Activated T-helper 2 cell treated with anti-CD3 and anti-CD28 coated beads, Interferon-gamma antibody, Interleukin-2, Interleukin-4, amounts not matched to agents 10 μg/mL and 5 μg/mL and 100 μg/mL, durations not matched to agents 14 hours and 24 hours and 36 hours (primary cell): ENCODE measurements at places on chromosomes 1 and 21.

DNA sequence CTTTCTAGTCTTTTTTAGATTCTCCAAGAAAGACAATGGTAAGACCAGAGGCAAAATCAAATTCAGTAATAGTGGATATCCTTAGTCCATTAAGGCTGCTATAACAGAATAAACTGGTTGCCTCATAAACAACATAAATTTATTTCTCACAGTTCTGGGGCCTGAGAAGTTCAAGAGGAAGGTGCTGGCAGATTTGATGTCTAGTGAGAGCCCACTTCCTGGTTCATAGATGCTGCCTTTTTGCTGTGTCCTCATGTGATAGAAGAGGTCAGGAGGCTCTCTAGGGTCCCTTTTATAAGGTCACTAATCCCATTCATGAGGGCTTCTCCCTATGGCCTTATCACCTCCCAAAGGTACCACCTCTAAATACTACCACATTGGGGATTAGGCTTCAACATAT is 31.5 kb upstream of the BTG3 start:
- H3K27me3 ChIP-seq = peaks cover 6% of the 10 kb centered on the region
- no peaks in the 10 kb centered on the region for H3K4me1 ChIP-seq
- DNase-seq = no peak
- H3K4me3 ChIP-seq = no peak overlapping the region

- DNase-seq = no peak
- H3K4me3 ChIP-seq = no peak overlapping the region
- no peaks in the 10 kb centered on the region for H3K36me3 ChIP-seq
- H3K27me3 ChIP-seq = peaks cover 14% of the 10 kb centered on the region
- H3K27ac ChIP-seq = no peak overlapping the region
- peaks cover 6% of the 10 kb centered on the region for H3K4me1 ChIP-seq
Measured at GRCh38 chr1:109718495-109718894, 6.4 kb downstream of the GSTM5 start.

DNA sequence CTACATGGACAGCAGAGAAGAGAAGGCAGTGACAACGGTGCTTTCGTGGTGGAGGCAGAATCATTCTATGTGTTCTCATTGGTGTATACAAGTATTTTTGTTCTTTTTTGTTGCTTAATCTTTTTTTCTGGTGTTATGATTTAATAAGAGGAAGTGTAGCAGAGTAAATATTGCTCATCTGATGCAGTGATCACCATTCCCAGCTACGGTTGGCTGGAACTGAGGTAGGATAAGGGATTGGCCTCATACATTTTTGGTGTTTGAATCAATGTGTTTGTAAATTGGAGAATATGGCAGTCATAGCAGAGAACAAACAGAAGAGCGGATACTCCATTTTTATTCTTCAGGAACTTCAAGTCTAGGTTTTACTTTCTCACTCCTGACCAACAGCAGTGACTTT is 76.6 kb downstream of the UBE2U start:
- no peaks in the 10 kb centered on the region for H3K27me3 ChIP-seq
- H3K27ac ChIP-seq = no peak overlapping the region
- no peaks in the 10 kb centered on the region for H3K36me3 ChIP-seq
- no peaks in the 10 kb centered on the region for H3K4me1 ChIP-seq

- H3K36me3 ChIP-seq = peaks cover 19% of the 10 kb centered on the region
- peaks cover 46% of the 10 kb centered on the region for H3K4me1 ChIP-seq
- DNase-seq = no peak
- H3K4me3 ChIP-seq = no peak overlapping the region
Measured at GRCh38 chr1:160431571-160431970, 31.2 kb downstream of the VANGL2 start.

DNA sequence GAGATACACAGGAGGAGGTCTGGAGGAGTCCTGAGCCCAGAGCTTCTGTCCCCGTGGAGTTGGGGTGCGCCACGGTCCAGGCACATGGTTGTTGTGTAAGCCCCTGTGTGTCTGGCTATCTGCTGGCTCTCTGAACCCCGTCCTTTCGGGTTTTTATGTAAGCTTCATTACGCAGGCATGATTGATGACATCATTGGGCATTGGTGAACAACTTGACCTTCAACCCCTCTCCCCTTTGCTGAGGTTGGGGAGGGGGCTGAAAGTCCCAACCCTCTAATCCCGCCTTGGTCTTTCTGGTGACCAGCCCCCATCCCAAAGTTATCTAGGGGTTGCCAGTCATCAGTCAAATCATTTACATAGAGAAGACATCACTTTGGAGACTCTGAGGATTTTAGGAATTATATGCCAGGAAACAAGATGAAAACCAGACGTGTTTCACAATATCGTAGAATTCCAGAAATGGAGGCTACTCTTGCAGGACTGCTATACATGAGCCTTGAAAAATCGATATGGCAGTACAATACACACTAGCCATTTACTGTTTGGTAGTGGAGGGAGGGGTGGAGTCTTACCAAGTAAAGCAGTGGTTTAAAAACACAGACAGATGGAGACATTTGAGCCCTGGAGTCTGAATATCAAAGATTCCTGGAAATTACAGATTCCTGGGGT is 69.8 kb upstream of the SCAF4 start:
- DNase-seq = no peak
- H3K27ac ChIP-seq = no peak overlapping the region
- H3K4me3 ChIP-seq = no peak overlapping the region
- no peaks in the 10 kb centered on the region for H3K36me3 ChIP-seq
- H3K4me1 ChIP-seq = no peaks in the 10 kb centered on the region
- peaks cover 4% of the 10 kb centered on the region for H3K27me3 ChIP-seq
